ENCODE measurements at places on chromosomes 2 and 18.
A peak's percentile ranks its signal among the peaks of the same experiment; 100 is the strongest.

DNA sequence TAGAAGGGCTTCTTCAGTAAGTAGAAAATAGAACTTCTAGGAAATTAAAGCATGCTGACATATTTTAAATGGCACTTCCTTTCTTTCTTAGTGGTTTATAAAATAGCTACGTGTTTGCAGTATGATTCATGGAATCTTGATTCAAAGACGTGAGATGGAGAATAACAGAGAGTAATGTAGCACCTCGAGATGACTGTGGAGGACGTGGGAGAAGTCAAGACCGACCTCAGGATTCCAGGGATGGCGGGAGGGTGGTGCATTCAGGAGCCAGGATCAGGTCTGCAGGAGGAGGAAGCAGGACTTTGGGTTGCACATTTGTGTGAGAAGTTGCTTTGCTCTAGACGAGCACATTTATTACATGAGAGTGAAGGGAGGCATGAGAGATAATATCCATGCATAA, 56.0 kb downstream of the DCDC2C start:
- DNase-seq = no peak

DNA sequence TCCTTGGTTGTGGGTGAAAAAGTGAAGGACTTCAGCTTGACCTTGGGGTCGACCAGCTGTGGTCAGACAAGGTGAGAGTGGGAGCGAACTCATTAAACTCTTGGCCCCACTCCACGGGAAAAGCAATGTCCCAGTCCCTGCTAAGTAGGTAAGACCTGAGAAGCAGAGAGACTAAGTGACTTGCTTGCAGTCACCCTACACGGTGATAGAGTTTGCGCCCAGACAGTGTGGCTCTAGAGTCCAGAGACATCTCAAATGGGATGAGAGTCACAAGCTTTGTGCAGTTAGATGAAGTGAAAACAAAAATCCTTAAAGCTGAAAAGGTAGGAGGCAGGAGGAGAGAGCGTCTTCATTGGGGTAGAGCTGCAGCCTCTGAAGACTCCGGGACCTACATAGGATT, 55.9 kb upstream of the ZNF236 start:
- DNase-seq = no peak

DNA sequence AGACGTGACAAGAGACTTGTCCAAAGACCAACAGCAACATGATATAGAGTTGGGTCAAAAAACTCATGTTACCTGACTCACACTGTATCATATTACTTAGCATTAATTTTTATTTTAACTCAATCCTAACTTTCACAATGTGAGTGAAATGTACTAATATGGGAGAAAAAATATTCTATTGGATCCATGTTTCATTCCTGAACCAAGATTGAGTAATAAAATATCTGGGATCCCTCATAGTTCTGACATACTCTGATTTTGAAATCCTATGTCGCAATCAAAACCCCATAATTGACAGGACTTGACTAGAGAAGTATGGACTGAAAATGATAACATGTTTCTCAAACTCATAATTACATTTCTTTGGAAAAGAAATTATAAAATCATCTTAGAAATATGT, 190.4 kb downstream of the RIT2 start:
- DNase-seq = no peak

DNA sequence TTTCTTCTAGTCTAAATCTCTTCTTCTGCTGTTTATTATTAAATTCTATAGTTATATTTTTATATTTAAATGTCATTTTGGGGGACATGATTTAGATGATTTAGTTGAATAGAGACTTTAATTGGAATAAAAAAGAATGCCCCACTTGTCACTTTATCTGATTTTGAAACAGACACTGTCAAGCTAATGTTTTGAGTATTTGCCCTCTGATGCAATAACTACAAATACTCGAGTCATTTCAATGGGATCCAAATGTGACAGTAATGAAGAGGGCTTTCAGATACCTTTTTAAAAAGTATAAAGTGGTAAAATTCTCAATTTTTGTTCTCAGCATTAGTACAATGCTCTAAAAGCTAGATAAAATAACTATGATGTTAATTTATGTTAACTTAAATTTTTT, 257.3 kb upstream of the SESTD1 start:
- DNase-seq = no peak

- DNase-seq = peak; percentile 28
Measured at GRCh38 chr2:12005886-12006681, 259.7 kb downstream of the LPIN1 start.

DNA sequence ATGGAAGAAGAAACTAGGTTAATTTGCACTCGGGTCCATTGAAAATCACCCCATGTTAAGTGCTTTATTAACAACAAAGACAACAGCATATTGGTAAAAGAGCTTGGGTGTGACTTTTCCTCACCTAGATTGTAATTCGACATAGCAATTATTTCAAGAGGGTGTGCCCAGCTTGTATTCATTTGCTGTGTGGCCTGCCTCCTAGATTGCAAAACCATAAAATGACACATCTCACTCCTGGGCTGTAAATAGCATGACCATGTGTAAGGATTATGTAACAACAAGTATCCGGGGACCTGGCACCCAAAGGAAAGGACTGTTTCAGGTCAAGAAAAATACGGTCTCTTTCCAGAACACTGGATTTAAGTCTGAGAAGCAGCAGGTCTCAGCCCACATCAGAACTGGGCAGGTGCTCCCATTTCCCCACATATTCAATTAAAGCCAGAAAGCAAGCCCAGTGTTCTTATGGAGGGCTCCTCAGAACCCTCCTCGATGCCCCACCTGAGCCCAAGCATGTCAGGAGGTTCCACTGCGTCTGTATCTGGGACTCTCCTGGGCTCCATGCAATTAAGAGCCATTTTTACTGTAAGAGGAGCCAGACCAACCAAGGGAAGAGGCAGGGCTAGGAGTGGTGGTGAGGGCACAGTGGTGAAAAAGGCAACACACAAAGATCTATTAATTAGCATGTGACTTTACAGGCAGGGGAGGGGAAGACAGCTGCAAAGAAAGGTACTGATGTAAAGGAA, 39.2 kb downstream of the MREG start:
- peak; percentile 47 for DNase-seq

DNA sequence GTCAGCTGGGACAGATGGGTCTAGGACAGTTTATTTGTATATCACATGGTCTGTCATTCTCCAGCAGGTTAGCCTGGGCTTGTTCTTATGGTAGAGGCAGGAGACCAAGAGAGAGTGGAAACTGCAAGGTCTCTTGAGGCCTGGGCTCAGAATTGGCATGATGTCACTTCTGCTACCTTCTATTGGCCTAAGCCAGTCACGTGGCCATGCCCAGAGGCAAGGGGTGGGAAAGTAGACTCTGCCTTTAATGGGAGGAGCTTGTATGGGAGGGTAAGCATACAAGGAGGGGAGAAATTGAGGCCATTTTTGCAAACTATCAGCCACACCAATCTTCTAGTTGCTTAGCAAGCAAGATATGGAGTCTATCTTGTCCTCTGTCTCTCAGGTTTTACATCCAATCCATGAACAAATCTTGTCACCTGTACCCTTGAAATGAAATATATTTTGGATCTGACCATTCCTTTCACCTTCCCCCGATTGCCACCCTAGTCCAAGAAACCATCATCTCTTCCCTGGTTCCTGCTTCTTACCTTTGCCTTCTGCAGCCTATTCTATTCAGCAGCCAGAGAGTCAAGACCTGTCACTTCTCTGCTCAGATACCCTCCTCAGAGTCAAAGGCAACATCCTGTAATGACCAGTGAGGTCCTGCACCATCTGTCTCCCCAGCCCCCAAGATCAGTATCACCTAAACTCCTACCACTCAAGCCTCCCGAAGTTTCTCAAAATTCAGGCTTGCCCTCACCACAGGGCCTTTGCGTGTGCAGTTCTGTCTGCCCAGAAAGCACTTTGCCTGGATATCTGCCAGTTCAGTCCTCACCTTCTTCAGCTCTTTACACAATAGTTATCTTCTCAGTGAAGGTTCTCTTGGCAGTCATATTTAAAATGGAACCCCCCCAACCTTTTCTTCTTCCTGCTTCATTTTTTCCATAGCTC, 240.0 kb downstream of the LOXHD1 start:
- no peak for DNase-seq

GRCh38 chr2:151922845-151923666, 94.8 kb upstream of the ARL5A start:
- DNase-seq = peak; percentile 23

GRCh38 chr2:160241251-160242137, 41.4 kb upstream of the ITGB6 start:
- DNase-seq = peak; percentile 87

DNA sequence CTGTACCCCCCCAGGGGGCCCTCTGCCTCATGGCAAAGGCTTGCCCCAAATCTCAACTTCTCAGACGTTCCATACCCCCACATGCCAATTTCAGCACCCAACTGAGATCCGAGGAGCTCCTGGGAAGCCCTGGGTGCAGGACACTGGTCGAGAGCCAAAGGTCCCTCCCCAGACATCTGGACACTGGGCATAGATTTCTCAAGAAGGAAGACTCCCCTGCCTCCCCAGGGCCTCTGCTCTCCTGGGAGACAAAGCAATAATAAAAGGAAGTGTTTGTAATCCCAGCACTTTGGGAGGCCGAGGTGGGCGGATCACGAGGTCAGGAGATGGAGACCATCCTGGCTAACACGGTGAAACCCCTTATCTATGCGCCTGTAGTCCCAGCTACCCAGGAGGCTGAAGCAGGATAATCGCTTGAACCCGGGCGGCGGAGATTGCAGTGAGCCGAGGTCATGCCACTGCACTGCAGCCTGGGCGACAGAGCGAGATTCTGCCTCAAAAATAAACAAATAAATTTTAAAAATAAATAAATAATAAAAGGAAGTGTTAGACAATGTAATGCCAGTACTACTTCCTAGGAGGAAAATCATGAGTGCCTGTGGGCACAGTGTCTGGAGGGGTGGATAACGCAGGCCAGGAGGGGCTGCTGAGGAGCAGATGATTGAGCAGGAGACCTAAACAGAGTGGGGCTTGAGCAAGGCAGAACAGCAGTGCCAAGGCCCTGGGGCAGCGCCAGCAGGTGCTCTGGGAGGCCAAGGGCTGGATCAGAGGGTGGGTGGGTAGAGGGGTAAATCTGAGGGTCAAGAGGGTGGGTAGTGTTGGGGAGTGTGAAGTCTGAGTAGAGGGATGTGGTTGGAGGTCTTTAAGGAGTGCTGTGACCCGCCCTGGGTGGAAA, 4.0 kb downstream of the ALPP start:
- DNase-seq = no peak

- DNase-seq = no peak
Measured at GRCh38 chr2:113697516-113697915, 58.9 kb downstream of the SLC35F5 start.

- DNase-seq = peak; percentile 66
Measured at GRCh38 chr2:212227755-212228154, 310.8 kb downstream of the ERBB4 start.

- DNase-seq = no peak
Measured at GRCh38 chr18:24923138-24923537, 428.8 kb downstream of the ZNF521 start.

DNA sequence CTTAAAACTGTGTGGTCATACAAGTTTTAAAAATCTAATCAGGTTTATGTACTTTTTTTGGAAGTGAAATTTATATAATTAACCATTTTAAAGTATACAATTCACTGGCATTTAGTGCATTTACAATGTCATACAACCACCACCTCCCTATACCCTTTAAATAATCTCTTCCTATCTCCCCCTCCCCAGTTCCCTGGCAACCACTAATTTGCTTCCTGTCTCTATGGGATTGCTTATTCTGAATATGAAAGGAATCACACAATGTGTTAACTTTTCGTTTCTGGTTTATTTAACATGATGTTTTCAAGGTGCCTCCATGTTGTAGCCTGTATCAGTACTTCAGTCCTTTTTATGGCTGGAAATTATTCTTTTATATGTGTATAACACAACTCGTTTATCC, 19.4 kb downstream of the CHMP3 start:
- DNase-seq = no peak

GRCh38 chr2:98704499-98705332, 26.2 kb downstream of the MGAT4A start:
- DNase-seq = no peak

DNA sequence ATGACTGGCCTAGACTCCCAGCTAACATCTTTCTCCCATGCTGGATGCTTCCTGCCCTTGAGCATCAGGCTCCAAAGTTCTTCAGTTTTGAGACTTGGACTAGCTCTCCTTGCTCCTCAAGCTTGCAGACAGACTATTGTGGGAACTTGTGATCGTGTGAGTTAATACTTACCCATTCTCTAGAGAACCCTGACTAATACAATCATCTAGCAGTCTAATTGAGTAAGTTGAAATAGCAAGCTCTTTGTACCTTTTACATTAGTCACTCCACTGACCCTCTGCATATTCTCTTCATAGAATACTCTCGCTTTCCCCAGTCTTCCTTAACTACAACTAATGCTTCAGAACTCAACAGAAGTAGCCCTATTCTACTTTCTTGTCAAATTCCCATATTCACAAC, 434.6 kb upstream of the NXPH2 start:
- no peak for DNase-seq

DNA sequence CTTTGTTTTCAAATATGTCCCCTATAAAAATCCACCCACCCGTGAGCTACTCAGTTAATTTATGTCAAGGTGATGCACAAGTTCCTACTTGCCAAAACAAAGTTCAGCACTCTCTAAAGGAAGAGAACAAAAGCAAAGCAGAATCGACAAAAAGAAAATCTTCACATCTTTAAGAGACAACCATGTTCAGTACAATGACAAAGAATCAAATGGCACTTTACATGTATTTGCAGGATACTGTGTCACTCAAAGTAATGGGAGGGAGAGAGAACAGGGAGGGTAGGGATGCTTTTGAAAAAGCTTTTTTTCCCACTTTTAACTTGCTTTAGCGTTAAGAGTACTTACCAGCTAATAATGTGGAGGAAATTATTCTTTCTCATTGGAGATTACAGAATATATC, 39.0 kb upstream of the FAM237A start:
- DNase-seq = no peak

GRCh38 chr2:62663920-62664795, 41.4 kb upstream of the EHBP1 start:
- no peak for DNase-seq

- DNase-seq = no peak
Measured at GRCh38 chr2:108959401-108959800, 29.6 kb downstream of the EDAR start.

GRCh38 chr2:142415461-142415860, 284.6 kb upstream of the LRP1B start:
- DNase-seq = no peak

- no peak for DNase-seq
Measured at GRCh38 chr2:135667045-135667444, 74.6 kb upstream of the UBXN4 start.

All from H4 (cell line).